Activated naive CD4-positive, alpha-beta T cell treated with anti-CD3 and anti-CD28 coated beads for 36 hours (primary cell): ENCODE measurements at places on chromosomes 16 and 17. TPM values are rescaled to one million over a fixed set of nuclear protein-coding genes. Genes with fewer than 3 reads are reported as not detected.
A peak's percentile ranks its signal among the peaks of the same experiment; 100 is the strongest.

- peaks cover 28% of the 10 kb centered on the region for H3K36me3 ChIP-seq
- H3K27ac ChIP-seq, result no peak overlapping the region
- DNase-seq, result no peak
- peaks cover 13% of the 10 kb centered on the region for H3K4me1 ChIP-seq
Observed at GRCh38 chr17:78991017-78991738, 11.5 kb upstream of the LGALS3BP start.

- H3K4me3 ChIP-seq, result peak overlapping the region; percentile 40
- H3K4me1 ChIP-seq, result peaks cover 63% of the 10 kb centered on the region
- peak; percentile 96 for DNase-seq
- H3K27me3 ChIP-seq, result no peaks in the 10 kb centered on the region
Observed at GRCh38 chr17:78140169-78141051, 5.8 kb upstream of the C17orf99 start.

The DOC2B gene
- total RNA-seq, result not detected

The CMTM1 gene
- total RNA-seq, result 8.2 TPM

The ST3GAL2 gene
- 9.9 TPM for total RNA-seq

The ADPRM gene
- 12.6 TPM for total RNA-seq

- DNase-seq, result no peak
- H3K36me3 ChIP-seq, result peaks cover 6% of the 10 kb centered on the region
- H3K4me1 ChIP-seq, result peaks cover 13% of the 10 kb centered on the region
- no peaks in the 10 kb centered on the region for H3K27me3 ChIP-seq
Observed at GRCh38 chr16:2162676-2163118, 7.1 kb downstream of the TRAF7 start.

The RNF222 gene
- total RNA-seq, result 0.10 TPM

DNA sequence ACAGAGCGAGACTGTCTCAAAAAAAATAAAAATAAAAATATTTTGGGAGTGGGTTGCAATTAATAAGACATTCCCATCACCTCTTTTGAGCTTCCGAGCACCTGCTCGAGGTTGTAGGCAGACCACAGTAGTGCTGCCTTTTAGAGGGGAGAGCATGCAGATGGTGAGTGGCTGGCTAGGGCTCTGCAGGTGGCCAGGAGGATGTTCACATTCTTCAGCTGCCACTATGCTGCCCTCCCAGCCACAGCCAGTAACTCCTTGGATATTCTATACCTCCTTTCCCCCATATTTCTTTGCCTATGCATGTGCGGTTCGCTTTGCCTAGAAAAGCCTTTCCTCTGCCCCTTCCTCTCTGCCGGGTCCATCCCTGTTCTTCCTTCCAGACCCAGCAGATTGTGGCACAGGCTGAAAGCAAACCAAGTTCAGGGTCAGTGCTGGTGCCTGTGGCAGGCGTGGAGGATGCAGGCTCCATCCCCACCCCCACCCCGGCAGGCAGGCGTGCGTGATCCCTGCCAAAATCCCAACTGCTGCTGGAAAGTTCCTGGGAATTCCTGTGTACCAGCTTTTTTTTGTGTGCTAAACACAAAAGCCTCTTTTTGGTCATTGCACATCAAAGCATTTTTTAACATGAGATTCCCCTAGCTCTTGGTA lies 33.8 kb upstream of the CMIP start:
- no peak for DNase-seq
- H3K4me3 ChIP-seq, result no peak overlapping the region
- H3K4me1 ChIP-seq, result peaks cover 5% of the 10 kb centered on the region
- no peaks in the 10 kb centered on the region for H3K27me3 ChIP-seq

The NHERF1 gene
- total RNA-seq, result 77.6 TPM
